ENCODE measurements at places on chromosomes 3 and 15. TPM values are rescaled to one million over a fixed set of nuclear protein-coding genes. Genes with fewer than 3 reads are reported as not detected.

The KATNBL1 gene
- total RNA-seq = 45.7 TPM

The CATSPER2 gene
- total RNA-seq = 1.4 TPM

The HHATL gene
- not detected for total RNA-seq

The ADAMTS17 gene
- total RNA-seq = 5.0 TPM

The CCDC9B gene
- total RNA-seq = 1.0 TPM

The FGF12 gene
- not detected for total RNA-seq

The NR2E3 gene
- total RNA-seq = not detected

GRCh38 chr15:48400086-48400485 is 68.9 kb downstream of the DUT start:
- no peaks in the 10 kb centered on the region for H3K27me3 ChIP-seq
- H3K36me3 ChIP-seq = no peaks in the 10 kb centered on the region
- no peak overlapping the region for H3K27ac ChIP-seq
- no peak for DNase-seq
- H3K4me3 ChIP-seq = no peak overlapping the region
- H3K4me1 ChIP-seq = no peaks in the 10 kb centered on the region

- H3K27me3 ChIP-seq = peaks cover 13% of the 10 kb centered on the region
- H3K27ac ChIP-seq = no peak overlapping the region
- H3K4me3 ChIP-seq = no peak overlapping the region
Observed at GRCh38 chr3:134013280-134013679, 16.4 kb downstream of the SLCO2A1 start.

DNA sequence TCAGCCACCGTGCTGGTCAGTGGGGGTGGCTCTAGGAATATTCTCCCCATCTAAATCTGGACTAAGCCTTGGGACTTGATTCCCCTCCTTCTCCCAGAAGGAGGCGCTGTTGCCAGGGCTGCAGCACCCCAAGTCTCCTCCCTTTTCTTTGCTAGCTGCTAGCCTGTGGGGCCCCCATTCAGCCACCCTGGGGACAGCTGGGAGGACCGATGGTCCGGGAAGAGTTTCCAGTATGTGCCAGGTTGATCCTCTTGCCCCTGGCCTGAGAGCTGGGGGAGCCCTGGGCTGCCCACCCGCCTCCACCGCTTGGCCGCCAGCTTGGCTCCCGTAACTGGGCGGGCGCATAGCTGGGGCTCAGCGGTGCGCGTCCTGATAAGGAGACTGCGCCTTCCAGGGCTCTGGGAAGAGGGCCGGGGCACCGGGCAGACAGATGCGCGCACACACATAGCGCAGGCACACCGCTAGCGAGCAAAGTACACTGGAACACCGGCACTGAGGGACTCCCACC is 4.2 kb downstream of the SMAD6 start:
- DNase-seq = no peak
- H3K36me3 ChIP-seq = no peaks in the 10 kb centered on the region
- H3K4me3 ChIP-seq = no peak overlapping the region
- no peak overlapping the region for H3K27ac ChIP-seq
- peaks cover 26% of the 10 kb centered on the region for H3K27me3 ChIP-seq
- H3K4me1 ChIP-seq = peaks cover 17% of the 10 kb centered on the region

DNA sequence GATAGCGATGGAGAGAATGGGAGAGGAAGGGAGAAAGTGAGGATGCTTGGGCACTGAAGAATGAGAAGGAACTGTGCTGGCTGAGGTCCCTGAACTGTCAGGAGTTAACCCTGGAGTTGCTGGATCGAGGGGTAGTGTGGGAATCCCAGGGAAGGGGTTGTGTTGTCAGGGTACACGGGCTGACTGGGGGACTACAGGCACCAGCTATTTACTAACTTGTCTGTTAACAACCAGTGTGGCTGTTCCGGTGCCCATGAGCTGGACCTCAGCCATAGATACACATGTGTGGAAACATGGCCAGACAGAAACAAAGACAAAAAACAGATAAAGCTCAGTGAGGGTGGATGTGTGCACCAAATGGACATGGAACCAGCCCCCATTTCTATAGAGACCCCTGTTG is 55.1 kb downstream of the GASK1A start:
- H3K4me1 ChIP-seq = peaks cover 8% of the 10 kb centered on the region
- no peak overlapping the region for H3K4me3 ChIP-seq
- H3K27me3 ChIP-seq = no peaks in the 10 kb centered on the region

GRCh38 chr15:90306560-90306959 is 41.1 kb downstream of the NGRN start:
- H3K27ac ChIP-seq = peak overlapping the region; percentile 80
- H3K4me3 ChIP-seq = peak overlapping the region; percentile 14
- H3K4me1 ChIP-seq = peaks cover 34% of the 10 kb centered on the region
- H3K27me3 ChIP-seq = peaks cover 3% of the 10 kb centered on the region
- peak; percentile 44 for DNase-seq
- H3K36me3 ChIP-seq = no peaks in the 10 kb centered on the region

GRCh38 chr3:194308601-194309449 is 42.3 kb downstream of the CPN2 start:
- H3K27me3 ChIP-seq = peaks cover 1% of the 10 kb centered on the region
- H3K27ac ChIP-seq = no peak overlapping the region
- peaks cover 13% of the 10 kb centered on the region for H3K36me3 ChIP-seq
- H3K4me1 ChIP-seq = peaks cover 89% of the 10 kb centered on the region

GRCh38 chr3:64321747-64322146 is 96.5 kb upstream of the PRICKLE2 start:
- no peaks in the 10 kb centered on the region for H3K4me1 ChIP-seq
- H3K27ac ChIP-seq = no peak overlapping the region
- DNase-seq = no peak

GRCh38 chr15:44340410-44340809 is 51.9 kb downstream of the GOLM2 start:
- no peaks in the 10 kb centered on the region for H3K27me3 ChIP-seq
- no peak overlapping the region for H3K4me3 ChIP-seq
- no peaks in the 10 kb centered on the region for H3K4me1 ChIP-seq
- DNase-seq = no peak

DNA sequence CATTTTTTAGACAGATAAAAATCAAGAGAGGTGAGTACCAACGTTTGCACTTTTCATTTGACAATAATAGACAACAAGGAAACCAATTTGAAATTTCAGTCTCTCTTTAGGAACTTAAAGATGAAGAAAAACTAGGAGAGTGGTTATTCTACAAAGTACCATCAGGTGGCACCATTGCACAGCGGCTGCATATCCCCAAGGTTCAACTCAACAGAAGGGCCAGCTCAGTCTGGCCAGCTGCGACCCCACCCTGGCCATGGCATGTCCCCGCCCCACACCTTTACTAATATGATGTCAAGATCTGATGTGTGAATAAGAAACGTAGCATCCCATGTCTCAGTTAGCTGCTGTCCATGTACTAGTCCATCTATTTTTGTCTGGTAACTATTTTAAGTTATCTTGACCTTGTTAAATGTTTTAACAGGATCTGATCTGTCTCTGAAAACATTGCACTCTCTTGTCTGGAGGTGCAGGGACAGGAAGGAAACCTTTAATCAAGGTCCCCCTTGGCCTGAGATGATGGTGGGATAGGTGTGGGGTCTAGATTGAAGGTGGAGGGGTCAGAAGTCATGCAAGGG is 35.5 kb upstream of the CGNL1 start:
- no peak overlapping the region for H3K27ac ChIP-seq
- DNase-seq = peak; percentile 34
- H3K36me3 ChIP-seq = no peaks in the 10 kb centered on the region
- no peaks in the 10 kb centered on the region for H3K4me1 ChIP-seq

DNA sequence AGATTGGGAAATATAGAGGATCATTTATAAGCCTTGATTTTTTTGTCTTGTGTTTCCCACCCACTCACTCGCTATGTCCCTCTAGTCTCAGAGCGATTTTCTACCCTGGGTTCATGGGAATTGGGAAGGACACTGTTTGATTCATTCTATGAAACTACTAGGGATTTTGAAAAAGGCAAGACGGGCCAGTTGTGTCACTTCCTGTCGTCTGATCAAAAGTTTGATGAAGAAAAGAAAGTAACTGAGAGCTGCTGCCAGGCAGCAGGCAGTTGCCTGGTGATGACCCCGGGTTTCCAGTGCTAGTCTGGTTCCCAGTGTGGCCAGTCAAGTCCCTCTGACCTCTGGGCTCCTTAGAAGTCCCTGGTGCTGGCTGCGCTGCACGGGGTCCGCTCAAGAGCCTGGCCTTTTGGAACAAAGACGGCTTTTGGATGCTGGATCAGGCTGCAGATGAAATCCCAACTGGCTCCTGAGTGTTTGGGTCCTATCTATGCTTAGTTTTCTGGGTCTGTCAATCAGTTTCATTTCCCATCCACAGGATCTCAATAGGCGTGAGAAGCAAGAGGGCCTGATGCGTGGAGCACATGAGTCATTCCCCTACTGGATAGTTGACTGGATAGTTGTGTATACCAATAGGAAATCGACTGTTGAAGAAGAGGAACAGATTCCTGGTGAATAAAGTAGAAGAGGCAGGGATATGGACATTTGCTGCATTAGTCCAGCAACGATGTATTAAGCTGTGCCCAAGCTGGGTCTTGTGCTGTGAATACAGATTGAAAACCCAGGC is 89.7 kb downstream of the EEFSEC start:
- no peaks in the 10 kb centered on the region for H3K27me3 ChIP-seq
- H3K4me3 ChIP-seq = no peak overlapping the region
- peak; percentile 28 for DNase-seq
- H3K4me1 ChIP-seq = peaks cover 12% of the 10 kb centered on the region

- H3K27ac ChIP-seq = peak overlapping the region; percentile 82
- H3K36me3 ChIP-seq = peaks cover 2% of the 10 kb centered on the region
- peak overlapping the region; percentile 80 for H3K4me3 ChIP-seq
- DNase-seq = no peak
- peaks cover 61% of the 10 kb centered on the region for H3K27me3 ChIP-seq
Observed at GRCh38 chr3:142724682-142725356, 985 bp downstream of the TRPC1 start.

DNA sequence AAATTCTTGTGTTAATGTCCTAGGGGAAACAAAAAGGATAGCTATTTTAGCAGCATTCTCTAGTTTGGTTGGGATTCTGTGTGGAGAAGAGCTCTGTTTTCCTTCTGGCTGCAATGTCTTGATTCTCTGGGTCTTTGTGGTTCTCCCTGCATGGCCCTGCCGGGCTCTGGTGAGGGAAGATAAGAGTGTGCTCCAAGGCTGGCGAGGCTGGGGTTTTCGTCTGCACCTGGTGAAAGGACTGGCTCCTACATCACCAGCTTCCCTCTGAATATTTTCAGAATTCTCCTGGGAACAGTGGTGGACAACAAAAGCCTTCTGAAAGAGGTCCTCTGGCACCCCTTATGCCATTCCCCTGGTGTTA is 38.1 kb upstream of the SFMBT1 start:
- H3K4me3 ChIP-seq = no peak overlapping the region
- no peak overlapping the region for H3K27ac ChIP-seq
- H3K27me3 ChIP-seq = no peaks in the 10 kb centered on the region
- peaks cover 14% of the 10 kb centered on the region for H3K36me3 ChIP-seq

- H3K4me1 ChIP-seq = peaks cover 8% of the 10 kb centered on the region
- H3K27ac ChIP-seq = no peak overlapping the region
Observed at GRCh38 chr15:42038401-42038800, 17.6 kb upstream of the PLA2G4E start.

DNA sequence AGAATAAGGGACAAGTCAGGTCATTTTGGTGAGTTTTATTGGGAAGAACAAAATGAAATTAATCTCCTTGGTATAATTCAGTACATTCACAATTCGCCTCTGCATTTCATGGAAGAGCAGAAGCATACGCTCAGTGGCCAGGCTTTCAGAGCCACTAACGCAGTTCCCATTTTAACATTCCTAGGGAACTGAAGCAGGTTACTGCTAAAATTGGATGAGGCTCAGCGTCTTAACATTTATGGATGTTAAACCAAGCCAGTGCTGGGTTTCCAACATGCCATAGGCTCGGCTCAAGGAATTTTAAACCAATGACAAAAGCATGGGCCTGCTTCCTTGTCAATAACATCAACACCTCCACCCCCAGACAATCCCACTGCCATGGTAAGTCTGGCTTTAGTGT is 172.7 kb upstream of the PRICKLE2 start:
- no peaks in the 10 kb centered on the region for H3K27me3 ChIP-seq
- DNase-seq = no peak
- no peaks in the 10 kb centered on the region for H3K36me3 ChIP-seq
- no peak overlapping the region for H3K27ac ChIP-seq
- H3K4me1 ChIP-seq = no peaks in the 10 kb centered on the region

GRCh38 chr15:49215768-49216739 is 46.0 kb downstream of the GALK2 start:
- H3K36me3 ChIP-seq = peaks cover 53% of the 10 kb centered on the region
- H3K4me3 ChIP-seq = no peak overlapping the region
- H3K27ac ChIP-seq = peak overlapping the region; percentile 27
- H3K27me3 ChIP-seq = no peaks in the 10 kb centered on the region
- DNase-seq = no peak

- H3K27ac ChIP-seq = no peak overlapping the region
- H3K36me3 ChIP-seq = no peaks in the 10 kb centered on the region
- no peak overlapping the region for H3K4me3 ChIP-seq
- no peaks in the 10 kb centered on the region for H3K27me3 ChIP-seq
- no peak for DNase-seq
Observed at GRCh38 chr15:57322602-57323250, 53.6 kb upstream of the CGNL1 start.

DNA sequence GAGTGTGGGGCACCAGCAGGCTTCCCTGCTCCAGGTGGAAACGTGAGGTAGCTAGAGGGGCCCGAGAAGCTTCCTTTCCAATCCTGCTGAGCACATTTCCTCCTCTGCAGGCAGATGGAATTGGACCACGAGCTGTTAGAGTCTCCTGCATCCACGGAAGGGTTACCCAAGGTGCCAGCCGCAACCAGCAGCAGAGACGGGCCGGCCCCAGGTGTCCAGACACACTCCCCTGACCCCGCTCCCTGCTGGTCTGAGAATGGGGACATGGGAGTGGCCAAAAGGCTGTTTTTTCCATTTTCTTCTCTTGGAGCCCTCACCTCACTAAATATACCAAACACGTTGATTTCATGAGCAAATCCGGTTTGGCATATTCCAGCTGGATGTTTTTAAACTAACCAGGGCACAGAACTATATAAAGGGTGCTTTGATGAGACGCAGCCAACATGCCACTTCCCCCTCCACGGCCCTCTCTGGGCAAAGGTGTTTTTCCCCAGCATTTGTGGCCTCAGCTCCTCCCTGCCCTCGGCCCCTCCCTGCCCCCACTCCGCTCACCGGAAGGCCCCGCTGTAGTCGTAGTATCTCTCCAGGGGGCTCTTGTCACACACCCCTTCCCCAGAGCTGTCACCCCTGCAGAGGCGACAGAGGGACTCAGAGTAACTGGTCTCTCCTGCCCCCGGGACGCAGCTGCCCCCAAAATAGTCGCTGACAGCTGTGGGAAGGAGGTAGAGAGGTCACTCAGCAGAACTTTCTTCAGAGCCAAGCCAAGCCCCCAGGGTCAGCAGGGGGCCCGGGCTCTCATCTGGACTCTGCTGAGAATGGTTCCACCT is 7.0 kb downstream of the MELTF start:
- H3K4me3 ChIP-seq = no peak overlapping the region
- H3K36me3 ChIP-seq = no peaks in the 10 kb centered on the region
- no peak overlapping the region for H3K27ac ChIP-seq

DNA sequence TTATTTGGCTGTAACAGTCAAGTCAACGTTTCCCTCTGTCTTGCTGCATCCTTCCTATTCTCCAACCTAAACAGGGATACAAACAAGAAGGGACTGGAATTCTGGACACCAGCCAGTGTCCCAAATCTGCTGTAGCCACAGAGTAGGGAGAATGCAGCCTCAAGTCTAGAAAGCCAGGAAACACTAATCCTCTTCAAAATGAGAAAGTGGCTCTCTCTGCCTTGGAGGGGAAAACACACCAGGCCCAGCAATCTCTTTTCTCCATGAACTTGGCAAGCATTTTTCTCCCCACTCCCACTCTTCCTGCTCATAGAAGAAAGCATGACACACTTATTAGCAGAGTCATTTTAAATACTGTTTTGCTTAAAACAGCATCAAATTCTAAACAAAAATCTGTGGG is 781.7 kb downstream of the SQOR start:
- no peaks in the 10 kb centered on the region for H3K4me1 ChIP-seq
- no peaks in the 10 kb centered on the region for H3K27me3 ChIP-seq
- no peaks in the 10 kb centered on the region for H3K36me3 ChIP-seq
- no peak overlapping the region for H3K27ac ChIP-seq
- no peak overlapping the region for H3K4me3 ChIP-seq
